Stimulated activated effector memory CD8-positive, alpha-beta T cell treated with anti-CD3 and anti-CD28 coated beads, Interleukin-12 subunit alpha, Interleukin-12 subunit beta, amount 100 ng/mL, for 72 hours (primary cell): ENCODE measurements at places on chromosomes 12 and 14.

- DNase-seq: no peak
Measured at GRCh38 chr14:75044752-75045151, 6.5 kb downstream of the MLH3 start.

DNA sequence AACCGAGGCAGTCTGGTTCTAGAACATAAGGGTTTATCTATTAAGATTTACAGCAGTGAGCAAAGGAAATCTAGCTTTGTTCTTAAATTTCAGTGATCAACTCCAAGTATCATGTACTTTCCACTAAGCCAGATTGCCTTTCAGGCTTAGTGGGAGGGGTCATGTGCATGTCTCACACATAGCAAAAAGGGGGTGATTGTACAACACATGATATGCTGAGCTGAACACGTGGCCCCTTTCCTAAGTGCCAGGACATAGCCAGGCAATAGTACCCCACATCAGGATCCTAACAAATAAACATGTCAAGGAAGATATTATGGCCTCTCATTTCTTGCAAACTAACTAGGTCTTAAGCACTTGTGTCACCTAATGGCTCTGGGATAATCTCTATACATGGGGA, 347.2 kb downstream of the C12orf75 start:
- no peak for DNase-seq

GRCh38 chr12:11508699-11509098, 113.3 kb upstream of the PRB2 start:
- DNase-seq: no peak

DNA sequence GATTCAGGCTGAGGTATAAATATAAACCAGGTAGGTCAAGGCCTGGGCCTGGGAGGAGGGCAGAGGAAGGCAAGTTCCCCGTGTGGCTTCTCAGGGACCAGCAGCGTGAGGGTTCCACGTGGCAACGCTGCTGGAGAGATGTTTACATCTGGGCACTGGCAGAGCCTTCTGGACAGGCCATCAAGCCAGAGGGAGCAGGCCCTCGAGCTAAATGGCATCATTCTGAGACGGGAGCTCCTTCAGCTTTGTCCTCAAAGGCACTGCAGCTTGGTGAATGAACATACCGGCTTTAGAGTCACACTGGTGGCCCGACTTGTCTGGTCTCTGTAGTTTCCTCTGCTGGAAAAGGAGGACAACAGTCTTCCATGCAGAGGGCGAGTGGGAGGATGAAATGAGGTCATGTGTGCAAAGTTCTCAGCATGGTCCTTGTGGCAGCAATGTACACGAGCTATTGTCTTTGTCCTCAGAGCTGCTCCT, 231.3 kb downstream of the ZFP36L1 start:
- no peak for DNase-seq

DNA sequence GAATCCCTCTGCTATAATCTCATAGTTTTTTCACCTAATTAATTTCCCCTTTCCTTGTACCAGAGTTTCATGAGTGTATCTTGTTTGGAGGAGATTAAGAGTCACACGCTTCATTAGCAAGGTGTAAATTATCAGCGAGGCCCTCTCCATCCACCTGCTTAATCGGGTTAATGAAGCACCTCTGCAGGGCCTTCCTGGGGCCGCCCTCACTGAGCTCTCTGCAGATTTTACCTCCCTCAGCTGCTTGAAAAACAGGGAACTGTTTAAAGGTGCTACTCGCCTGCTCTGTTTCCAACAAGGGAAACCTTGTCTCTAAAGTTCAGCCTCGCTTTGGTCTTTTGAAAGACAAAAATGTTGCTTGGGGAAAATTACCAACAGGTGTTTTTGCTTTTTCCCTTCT, 35.8 kb downstream of the OTX2 start:
- no peak for DNase-seq

GRCh38 chr14:23025151-23025814, 9.4 kb downstream of the PSMB5 start:
- DNase-seq: no peak

- no peak for DNase-seq
Measured at GRCh38 chr12:94663071-94663470, 12.7 kb upstream of the TMCC3 start.

GRCh38 chr12:4261655-4262054, 11.9 kb upstream of the CCND2 start:
- DNase-seq: no peak

DNA sequence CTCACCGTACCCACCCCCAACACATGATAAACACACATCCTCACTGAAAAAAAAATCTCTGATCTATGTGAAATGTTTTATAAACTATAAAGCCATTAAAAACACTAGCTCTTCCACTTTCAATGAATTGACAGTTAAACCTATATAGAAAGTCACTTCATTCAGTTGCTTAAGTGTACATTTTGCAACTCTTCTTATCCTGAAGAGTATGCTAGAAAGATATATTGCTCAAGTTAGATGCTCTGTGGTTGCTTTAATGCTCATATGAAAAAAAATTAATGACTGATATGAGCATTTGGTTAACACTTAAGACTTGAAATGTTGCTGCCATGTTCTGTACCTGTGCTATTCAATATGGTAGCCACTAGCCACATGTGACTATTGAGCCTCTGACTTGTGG, 21.0 kb upstream of the MIA2 start:
- DNase-seq: no peak

GRCh38 chr12:71447691-71448132, 8.1 kb downstream of the LGR5 start:
- no peak for DNase-seq

GRCh38 chr14:75906680-75907280, 75.0 kb downstream of the TGFB3 start:
- DNase-seq: peak; percentile 53

DNA sequence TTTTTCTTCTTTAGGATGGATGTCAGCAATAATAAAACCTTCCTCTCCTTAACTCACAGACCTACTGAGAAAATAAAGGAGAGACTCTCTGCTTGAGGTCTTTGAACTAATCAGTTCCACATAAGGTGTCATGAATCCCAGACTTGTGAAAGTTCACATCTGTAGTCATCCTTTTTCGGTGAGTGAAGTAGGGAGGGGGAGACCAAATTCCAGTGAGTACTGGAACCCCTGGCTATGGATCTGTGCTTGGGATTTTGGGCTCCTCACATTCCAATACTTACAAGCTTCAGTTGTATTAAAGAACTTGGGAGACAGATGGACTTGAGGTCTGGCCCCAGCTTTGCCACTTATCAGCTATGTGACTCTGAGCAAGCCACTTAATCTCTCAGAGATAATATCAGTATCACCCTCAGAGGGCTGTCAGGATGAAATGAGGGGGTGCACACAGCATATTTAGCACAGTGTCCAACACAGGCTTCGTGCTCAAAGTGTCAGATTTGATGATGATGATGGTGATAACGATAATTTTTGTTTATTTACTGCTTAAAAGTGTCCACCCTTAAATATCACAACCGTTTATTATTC, 34.8 kb upstream of the APPL2 start:
- DNase-seq: no peak

DNA sequence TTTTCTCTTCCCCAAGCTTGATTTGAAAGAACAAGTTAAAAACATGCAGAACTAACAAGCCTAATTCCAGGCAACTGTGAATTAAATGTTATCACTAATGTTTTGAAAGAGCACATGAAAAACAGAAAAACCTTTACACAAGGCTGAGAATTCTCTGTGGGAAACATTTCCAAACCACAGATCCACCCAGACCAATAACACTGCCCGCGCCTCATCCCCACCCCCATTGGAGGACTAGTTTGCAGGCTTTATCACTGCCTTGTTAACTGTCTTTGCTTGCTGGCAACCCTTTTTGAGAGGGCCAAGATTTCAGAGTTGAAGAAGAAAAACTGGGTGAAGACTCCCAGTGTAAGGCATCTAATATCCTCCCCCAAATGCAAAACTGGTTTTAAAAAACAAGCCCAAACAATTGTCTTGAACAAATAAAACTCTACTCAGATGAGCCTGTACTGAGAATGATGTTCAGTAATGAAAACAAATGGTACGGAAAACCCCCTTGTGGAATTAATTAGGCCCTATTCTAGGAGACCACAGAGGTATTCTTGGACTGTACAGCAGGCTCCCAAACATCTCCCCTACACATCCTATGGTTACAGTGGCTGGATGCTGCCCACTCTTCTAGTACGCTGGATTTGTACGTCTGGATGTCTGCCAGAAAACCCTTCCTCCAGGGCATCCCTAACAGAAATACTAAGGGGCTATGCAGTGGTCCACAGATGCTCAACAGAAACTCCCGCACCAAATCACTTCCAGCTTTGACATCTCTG, 5.8 kb downstream of the MAX start:
- DNase-seq: no peak

DNA sequence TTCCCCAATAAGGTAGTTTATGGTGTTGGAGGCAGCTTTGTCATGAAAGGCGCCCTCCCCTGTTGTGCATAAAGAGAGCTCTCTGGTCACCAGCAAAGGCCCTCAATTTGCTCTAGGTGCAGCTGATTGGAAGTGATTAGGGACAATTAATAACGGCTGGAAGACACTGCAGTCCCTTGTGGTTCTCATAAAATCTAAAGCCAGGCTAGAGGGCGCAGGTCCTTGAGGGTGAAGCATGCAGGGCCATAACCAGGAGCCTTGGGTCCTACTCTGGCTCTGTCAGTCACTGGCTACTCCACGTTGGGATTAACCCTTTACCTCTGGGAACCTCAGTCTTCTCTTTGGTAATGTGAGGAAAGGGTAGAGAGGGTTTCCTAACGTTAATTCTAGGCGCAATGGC, 1.9 kb downstream of the DAAM1 start:
- no peak for DNase-seq

GRCh38 chr12:118986050-118986449, 4.7 kb downstream of the SRRM4 start:
- no peak for DNase-seq

DNA sequence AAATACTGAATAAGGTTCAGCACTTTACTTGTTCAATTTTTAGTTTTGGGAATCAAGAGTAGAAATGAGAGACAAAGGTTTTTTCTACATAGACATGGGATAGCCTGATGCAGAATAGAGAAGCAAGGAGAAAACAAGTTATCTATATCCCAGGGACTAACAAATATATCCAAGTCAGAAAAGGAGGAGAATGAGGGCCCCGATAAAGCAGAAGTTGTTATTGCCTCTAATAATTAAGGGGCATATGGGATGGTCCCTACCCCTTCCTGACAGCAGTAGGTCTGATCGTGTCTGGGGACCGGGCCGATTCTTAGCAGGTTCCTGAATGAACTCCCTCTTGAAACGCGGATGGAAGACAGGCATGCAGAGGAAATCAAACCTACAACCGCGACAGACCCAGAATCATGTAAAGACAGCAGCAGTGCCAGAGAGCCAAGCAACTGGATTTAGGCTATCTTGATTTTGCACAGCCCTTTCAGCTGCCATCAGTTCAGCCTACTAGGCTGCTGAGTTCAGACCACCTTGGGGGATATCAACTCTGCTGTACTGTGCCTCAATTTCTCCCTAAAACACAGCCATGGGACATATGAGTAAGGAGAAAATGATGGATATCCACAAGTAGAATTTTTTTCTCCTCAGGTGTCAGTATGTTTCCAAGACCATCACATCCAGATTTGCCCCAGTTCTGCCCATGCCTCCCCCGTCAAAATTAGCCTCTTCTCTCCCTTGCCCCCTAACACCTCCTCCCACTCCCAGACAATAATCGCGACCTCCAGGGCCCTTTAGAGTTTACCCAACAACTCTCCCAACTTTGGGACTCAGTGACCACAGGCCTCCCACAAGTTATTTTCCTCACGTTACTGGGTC, 706 bp downstream of the PRMT5 start:
- no peak for DNase-seq

DNA sequence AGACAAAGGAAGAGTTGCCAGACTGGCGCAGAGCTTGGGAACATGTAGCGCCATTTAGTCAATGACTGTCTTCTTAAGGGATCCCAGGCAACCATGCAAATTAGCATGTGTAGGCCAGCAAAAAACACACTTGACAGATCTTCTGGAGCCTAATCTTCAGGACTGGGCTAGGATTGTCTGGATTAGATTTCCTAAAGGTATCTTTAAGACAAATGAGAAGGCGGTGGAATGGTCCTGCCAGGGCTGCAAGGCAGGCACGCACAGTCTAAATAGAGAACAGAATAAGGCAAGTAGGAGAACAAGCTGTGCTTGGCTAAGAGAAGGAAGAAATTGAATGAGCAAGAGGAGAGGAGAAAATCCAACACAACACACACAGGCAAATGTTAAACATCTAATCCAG, 80.0 kb downstream of the CIT start:
- no peak for DNase-seq

GRCh38 chr12:108048686-108049085, 80.4 kb upstream of the WSCD2 start:
- DNase-seq: no peak

DNA sequence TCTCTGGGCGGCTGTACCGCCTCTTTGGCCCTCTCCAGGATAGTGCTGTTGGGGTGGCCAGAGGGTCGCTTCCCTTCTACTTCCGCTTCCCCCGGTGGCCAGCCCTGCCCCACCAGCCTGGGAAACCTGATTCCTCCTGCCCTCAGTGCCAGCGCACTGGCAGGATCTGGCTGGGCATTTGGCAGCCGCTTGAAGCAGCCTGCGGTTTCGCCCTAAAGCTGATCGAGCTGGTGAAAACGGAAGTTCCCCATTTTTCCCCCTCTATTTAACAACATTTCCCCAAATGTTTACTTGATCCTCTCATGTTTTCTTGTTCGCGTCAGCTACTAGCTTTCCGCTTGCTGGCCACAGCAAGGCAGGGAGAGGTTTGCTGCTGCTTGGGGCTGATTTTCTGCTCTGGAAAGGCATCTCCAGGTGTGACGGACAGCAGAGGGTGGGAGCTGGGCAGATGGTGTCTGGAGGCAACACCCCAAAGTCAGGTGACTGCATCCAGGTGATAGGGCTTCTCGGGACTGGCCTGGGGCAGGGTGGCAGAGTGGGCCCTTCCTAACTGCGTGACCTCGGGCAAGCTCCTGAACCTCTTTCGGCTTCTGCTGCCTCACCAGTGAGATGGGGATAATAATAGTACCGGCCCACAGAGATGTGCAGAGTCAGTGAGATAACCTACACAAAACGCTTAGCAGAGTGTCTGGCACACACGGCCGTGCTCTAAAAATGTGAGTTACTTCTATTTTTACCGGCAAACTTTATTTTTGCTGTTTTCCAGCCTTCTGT, 53.1 kb downstream of the TSPAN9 start:
- no peak for DNase-seq

DNA sequence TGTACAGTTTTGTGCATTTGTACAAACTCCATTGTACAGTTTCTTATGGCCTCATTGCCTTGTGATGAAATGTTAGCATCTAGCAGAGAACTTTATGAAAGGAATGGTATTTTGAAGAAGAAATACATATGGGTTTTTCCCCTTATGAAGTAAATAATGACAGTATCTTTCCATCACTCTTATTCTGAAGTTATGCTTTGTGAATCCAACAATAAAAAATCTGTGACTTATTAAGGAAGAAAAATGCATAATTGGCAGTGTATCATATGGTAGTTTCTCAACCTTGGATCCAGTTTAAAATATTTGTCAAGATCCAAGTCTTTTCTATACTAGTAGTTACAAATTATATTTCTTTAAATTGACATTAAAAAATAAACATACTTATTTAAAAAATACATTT, 859.1 kb upstream of the FLRT2 start:
- DNase-seq: no peak

DNA sequence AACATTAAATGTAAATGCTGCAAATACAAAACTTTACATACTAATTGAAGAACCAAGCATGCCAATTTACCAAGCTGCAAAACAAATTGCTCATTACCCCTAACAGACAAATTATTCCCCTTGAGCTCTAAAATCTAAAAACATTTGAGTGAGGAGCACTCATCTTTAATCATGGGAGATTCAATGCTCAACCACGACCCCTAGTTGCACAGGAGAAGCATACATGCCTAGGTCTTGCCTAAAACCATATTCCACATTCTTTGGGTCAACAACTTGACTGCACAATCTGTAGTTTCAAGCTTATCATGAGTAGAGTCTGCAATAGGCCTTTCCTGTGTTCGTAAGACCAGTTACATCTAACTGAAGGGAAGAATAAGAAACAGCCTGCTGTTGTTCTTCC, 69.7 kb downstream of the MGAT4C start:
- no peak for DNase-seq
